ENCODE measurements at places on chromosomes 16 and 17. TPM values are rescaled to one million over a fixed set of nuclear protein-coding genes. Genes with fewer than 3 reads are reported as not detected.

The KRT27 gene
- polyA plus RNA-seq = not detected

The CEMP1 gene
- polyA plus RNA-seq = 3.9 TPM

The MAP2K3 gene
- polyA plus RNA-seq = 37.1 TPM

The WNT3 gene
- polyA plus RNA-seq = not detected

The CACNA1G gene
- not detected for polyA plus RNA-seq

The GNAO1 gene
- polyA plus RNA-seq = 0.05 TPM

The CDH5 gene
- polyA plus RNA-seq = not detected

The MYLK3 gene
- 0.43 TPM for polyA plus RNA-seq

The CD300LB gene
- 0.14 TPM for polyA plus RNA-seq

The GUCY2D gene
- not detected for polyA plus RNA-seq

The PLA2G10 gene
- not detected for polyA plus RNA-seq

The RCVRN gene
- not detected for polyA plus RNA-seq

The AOC2 gene
- polyA plus RNA-seq = 0.25 TPM

The SREBF1 gene
- polyA plus RNA-seq = 7.3 TPM

The MRTFB gene
- 7.3 TPM for polyA plus RNA-seq

The DYNLRB2 gene
- polyA plus RNA-seq = 0.93 TPM

The RUNDC3A gene
- not detected for polyA plus RNA-seq

The FXR2 gene
- polyA plus RNA-seq = 6.7 TPM

The CTRL gene
- polyA plus RNA-seq = 4.8 TPM

The HIC1 gene
- 4.9 TPM for polyA plus RNA-seq

The TTLL6 gene
- not detected for polyA plus RNA-seq

The RNF157 gene
- 1.4 TPM for polyA plus RNA-seq

The SDK2 gene
- 0.03 TPM for polyA plus RNA-seq

The GSG1L gene
- not detected for polyA plus RNA-seq

The IKZF3 gene
- polyA plus RNA-seq = 40.8 TPM

The SLC25A19 gene
- polyA plus RNA-seq = 70.1 TPM

The CSH1 gene
- polyA plus RNA-seq = not detected

The PRSS8 gene
- not detected for polyA plus RNA-seq

The ERI2 gene
- polyA plus RNA-seq = 31.3 TPM

The SPATA22 gene
- polyA plus RNA-seq = not detected

The PRSS53 gene
- polyA plus RNA-seq = 0.35 TPM

The QPRT gene
- 34.7 TPM for polyA plus RNA-seq

The C1QTNF8 gene
- not detected for polyA plus RNA-seq
